ENCODE measurements at places on chromosomes 3 and 15.

- DNase-seq, result no peak
These were observed 220.0 kb downstream of the C3orf38 start for GRCh38 chr3:88369767-88370166.

DNA sequence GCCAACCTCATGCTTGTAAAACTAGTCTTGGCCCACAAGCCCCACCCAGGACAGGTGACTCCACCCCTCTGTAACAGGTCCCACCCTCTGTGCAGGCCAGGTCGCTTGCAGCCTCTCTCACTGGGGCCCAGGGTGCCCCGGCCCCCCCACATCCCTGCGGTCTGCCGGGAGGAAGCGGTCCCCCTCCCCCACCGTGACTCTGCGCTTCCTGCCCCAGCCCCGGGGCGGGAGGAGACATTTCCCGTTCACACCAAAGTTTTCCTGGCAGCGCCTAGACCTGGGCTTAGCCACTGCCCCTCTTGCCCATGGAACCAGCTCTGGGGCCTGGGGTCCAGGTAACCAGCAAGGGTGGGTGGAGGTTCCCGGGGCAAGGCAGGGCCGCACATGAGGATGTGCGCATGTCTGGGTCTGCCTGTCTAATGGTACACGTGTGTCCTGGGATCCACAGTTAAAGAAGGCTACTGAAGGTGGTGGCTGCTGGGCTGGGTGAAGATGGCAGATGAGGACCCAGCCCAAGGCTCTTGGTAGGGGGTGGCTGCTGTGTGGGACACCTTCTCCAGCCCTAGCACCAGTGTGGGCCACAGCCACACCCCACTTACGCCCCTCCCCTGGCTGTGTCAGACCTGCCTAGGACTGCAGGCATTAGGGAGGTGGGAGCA is 8.4 kb downstream of the NBEAL2 start:
- DNase-seq, result peak; percentile 75

- DNase-seq, result no peak
These were observed 247.9 kb downstream of the ZMAT3 start for GRCh38 chr3:178823591-178824246.

- DNase-seq, result no peak
These were observed 17.2 kb downstream of the TSEN2 start for GRCh38 chr3:12501360-12502020.

DNA sequence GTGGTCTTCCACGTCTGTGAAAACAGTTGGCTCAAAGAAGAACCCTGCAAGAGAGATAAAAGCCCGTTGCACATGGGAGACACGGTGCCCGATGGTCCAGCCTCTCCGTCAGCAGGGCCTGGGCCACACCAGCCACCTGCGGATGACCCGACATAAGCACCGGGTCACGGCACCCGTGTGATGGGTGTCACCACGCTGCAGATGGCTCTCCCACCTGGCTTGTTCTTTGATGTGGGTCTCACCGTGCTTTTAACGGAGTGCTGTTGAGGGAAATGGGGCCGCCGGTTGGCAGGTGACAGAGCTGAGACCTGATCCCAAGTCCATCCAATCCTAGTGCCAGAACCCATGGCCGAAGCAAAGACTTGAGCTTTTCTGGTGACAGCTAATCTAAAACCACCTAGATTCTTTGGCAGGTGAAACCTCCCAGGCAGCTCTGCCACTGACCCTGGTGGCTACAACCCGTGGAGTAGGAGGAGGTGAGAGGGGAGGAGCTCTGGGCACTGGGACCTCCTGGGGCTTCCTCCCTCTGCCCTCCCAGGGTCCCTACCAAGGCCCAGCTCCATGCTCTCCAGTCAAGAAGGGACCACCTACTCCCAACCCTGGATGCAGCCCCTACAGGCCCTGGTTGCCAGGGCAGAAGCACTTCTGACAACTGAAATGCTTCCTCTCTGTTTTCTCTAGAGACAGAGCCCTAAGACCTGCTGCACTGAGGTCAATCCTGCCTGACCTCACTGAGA is 23.4 kb upstream of the SLC41A3 start:
- no peak for DNase-seq

DNA sequence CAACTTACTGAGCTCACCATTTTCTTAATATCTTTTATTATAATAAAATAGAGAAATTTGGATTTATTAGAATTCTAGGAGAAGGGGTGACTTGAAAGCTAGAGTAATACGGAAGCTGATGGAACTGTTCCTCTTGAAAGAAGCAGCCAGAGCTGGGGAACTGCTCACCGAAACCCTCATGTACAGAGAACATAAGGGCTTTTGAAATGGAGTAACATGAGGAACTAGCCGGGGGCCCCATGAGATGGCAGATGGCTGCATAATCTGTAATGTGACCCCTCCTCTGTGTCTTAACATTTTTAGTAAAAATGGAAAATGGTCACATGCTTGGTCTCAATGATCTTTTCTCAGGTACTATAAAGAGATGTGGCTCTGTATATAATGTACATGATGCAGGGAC is 15.7 kb upstream of the DYNC1LI1 start:
- no peak for DNase-seq

DNA sequence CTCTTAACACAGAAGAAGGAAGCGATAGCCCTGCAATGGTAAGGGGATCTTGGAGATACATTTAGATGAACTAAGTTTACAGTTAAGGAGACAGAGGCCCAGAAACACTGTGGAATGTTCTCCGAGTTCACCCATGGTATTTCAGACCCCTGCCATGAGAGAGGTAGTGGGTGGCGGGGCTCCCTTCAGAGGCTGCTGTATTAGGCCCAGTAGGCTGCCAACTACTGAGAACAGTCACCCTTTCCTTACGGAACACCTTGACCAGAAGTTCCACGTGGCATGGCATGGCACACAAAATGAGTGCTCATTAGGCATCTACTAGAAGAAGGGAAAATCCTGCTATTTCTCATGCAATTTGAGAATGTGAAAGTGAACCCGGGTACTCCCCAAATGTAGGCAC is 195.4 kb downstream of the TNIK start:
- DNase-seq, result no peak

- DNase-seq, result no peak
These were observed 1.1 kb upstream of the GP9 start for GRCh38 chr3:129059311-129059958.

- peak; percentile 1 for DNase-seq
These were observed 778 bp upstream of the AP4E1 start for GRCh38 chr15:50907601-50908208.

DNA sequence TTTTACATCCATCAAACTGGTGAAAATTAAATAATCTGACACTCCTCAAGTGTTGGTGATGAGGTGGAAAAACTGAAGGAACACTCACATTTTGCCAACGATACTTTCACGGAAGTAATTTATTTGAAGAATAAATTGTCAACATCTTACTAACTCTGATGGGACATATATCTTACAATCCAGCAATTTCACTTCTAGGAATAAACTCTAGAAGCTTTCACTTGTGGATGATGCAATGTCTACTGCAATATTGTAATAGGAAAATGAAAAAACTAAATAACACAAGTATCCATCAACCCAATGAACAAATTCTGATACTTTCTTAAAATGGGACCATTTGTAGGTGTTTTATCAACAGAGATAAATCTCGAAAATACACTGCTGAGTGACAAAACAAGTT is 16.2 kb upstream of the LIPC start:
- no peak for DNase-seq

DNA sequence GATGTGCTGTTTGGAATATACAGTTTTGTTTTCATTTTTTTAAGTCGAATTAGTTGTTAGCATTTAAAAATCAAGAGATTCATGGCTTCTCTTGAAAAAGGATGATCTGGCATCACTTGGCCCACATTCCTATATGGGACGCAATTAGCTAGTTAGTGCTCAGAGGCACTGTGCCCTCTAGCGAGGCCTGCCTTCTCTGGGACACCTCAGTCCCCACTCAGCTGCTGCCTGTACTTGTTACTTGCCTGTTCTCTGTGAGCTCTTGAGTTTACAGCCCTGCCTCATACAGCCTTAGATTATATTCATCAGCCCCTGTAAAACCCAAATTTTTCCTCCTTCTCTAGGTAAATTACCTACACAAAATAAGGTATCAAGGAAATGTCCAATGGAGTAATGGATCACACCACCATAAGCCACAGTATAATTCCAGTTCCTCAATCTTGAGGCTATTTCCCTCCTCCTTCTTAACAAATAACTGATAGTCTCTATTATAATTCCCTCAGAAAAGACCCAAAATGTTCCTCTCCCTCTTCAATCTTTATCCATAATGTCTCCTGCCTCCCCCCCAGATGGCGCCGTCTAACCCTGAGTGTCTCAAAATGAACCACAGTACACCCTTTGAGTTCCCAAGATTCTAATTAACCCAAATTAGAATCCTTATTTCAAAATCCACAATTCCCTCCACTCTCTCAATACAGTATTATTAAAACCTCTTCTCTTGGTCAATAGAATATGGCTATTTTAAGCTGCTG is 2.7 kb downstream of the ZMAT3 start:
- no peak for DNase-seq

- no peak for DNase-seq
These were observed 130.4 kb downstream of the PPM1L start for GRCh38 chr3:160886421-160886820.

DNA sequence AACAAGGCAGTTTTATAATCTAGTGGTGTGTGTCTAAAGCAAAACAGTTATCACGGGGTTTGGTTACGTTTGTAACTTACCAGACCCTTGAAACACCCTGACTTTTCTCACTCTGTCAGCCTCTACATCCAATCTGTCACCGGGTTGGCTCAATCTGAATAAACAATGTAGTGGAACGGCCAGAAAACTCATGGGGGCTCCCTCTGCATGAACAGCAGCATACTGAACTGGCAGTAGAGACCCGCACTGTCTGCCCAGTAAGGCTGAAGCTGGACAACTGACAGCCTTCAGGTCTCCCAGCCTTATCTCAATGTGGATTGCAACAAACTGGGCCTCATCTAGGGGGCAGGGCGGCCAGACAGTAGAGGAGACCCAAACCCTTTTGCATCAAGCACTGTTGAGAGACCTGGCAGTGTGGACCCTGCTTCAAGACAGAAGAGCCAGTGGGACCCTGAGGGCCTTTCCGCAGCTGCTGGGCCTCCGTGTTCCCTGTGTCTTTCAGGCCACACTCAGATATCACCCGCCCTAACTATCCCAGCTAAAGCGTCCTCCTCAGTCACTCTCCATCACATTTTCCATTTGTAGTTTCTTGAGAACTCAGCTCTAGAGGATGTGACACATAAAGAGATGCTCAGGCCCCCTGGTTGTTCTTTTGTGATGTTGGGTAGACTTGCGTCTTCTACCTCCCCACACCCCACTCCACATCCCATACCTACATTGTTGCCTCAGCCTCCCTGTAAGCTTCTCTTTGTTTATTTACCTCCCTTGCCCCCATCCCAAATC is 181.2 kb upstream of the NR2E3 start:
- no peak for DNase-seq

DNA sequence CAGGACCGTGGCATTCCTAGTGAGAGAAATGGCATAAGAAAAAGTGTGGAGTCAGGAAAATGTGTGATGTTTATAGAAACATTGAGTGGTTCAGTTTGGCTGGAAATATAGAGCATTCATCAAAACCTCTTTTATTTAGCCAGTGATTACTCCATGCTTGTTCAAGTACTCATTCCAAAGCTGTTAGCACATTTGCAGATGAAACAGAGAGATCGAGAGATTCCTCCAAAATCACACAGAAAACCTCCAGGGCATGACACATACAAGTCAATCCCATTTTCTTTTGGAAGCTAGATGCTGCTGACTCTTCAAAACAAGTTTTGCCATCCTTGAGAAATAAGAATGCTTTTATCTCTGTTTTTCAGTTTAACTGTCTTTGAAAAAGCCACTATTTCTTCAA is 11.5 kb upstream of the MB21D2 start:
- no peak for DNase-seq

DNA sequence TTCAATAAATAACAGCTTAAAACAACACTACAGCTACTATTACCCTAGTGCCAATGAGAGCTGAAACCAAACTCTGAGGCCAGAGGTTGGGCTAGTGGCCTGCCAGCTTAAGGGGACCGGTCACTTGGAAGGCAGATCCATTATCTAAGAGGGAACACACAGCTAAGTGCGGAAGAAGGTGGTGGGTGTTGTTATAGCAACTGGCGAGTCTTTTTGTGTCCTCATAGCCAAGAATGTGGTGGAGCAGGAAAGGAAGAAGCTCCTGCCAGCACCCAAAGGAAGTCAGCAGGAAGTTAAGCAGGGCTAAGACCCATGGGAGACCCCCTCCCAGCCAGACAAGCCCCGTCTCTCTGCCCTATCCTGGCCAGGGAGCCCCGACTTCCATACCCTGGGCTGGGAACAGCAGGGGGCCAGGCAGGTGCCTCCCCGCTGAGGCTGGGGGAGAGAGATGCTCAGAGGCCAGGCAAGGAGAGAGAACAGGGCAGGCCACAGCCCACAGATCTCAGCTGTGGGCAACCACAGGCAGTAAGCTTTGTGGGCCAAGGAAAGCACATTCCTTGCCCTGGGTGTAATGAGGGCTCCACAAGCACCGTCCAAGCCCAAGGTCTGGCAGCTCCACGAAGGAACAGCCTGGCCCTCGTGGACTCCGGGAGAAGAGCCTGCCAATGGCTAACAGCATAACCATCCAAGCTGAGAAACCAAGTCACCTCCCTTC is 34.0 kb upstream of the HRH1 start:
- no peak for DNase-seq

GRCh38 chr3:123651449-123652341 is 66.8 kb upstream of the HACD2 start:
- DNase-seq, result no peak

DNA sequence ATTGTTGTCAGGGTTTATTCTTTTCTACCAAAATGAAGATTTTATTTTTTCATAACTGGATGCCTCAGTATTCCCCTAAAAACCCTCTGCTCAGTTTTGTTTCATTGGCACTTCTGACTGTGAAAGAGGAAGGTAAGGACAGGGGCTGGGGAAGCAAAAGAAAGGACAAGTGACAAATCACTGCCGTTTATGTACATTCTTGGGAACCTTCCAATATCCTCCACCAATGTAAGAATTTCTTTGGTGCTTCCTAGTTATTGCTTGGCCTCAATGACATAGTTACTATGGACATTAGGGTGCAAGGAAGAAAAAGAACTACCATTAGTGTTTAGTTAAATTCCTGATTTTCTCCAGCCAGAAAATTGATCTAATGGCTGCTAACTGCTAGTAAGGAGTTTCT is 131.0 kb upstream of the C15orf61 start:
- DNase-seq, result no peak

GRCh38 chr15:77634266-77634962 is 1.7 kb upstream of the LINGO1 start:
- DNase-seq, result no peak

DNA sequence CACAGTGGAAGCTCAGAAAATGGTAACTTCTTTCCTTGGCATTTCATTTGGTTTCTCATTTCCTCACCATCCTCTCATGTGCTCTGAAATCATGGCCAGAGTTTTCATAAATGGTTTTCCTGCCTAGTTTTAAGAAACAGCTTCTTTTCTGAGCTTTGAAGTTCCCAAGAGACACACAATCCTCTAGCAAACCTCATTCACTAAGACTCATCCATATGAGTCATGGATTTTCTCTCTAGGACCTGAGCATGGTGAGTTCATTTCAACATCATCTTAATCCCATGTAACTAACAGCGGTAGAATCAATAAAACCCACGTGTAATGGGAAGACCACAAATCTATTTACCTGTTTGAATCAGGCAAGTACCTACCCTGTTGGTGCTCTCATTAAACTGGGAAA is 274.5 kb upstream of the LRTM1 start:
- no peak for DNase-seq

GRCh38 chr3:46812237-46812791 is 50.9 kb downstream of the MYL3 start:
- DNase-seq, result peak; percentile 64
